ENCODE measurements at places on chromosomes 12 and 14. TPM values are rescaled to one million over a fixed set of nuclear protein-coding genes. Genes with fewer than 3 reads are reported as not detected.

Gene TMTC2
- total RNA-seq = 1.3 TPM

Gene DHRS2
- 0.24 TPM for total RNA-seq

Gene PLBD1
- total RNA-seq = not detected

Gene CLMN
- total RNA-seq = 1.6 TPM

Gene ATP2B1
- 25.3 TPM for total RNA-seq

Gene LRFN5
- not detected for total RNA-seq

Gene SUSD6
- 43.1 TPM for total RNA-seq

Gene BTBD6
- total RNA-seq = 53.7 TPM

Gene RBP5
- 0.42 TPM for total RNA-seq

Gene TTC5
- total RNA-seq = 21.8 TPM

Gene NTS
- total RNA-seq = not detected

Gene ZBTB25
- total RNA-seq = 26.2 TPM
